Panc1 (cell line): ENCODE measurements at places on chromosomes 16 and 17. TPM values are rescaled to one million over a fixed set of nuclear protein-coding genes. Genes with fewer than 3 reads are reported as not detected.

The ACAP1 gene
- total RNA-seq, result 2.7 TPM

The CLEC3A gene
- 0.23 TPM for total RNA-seq

The UNC13D gene
- 12.7 TPM for total RNA-seq

The TBX21 gene
- total RNA-seq, result 0.10 TPM

GRCh38 chr17:44530896-44531418 lies 26.3 kb upstream of the FZD2 start:
- no peaks in the 10 kb centered on the region for H3K27me3 ChIP-seq
- H3K27ac ChIP-seq, result no peak overlapping the region
- no peaks in the 10 kb centered on the region for H3K36me3 ChIP-seq
- DNase-seq, result no peak

DNA sequence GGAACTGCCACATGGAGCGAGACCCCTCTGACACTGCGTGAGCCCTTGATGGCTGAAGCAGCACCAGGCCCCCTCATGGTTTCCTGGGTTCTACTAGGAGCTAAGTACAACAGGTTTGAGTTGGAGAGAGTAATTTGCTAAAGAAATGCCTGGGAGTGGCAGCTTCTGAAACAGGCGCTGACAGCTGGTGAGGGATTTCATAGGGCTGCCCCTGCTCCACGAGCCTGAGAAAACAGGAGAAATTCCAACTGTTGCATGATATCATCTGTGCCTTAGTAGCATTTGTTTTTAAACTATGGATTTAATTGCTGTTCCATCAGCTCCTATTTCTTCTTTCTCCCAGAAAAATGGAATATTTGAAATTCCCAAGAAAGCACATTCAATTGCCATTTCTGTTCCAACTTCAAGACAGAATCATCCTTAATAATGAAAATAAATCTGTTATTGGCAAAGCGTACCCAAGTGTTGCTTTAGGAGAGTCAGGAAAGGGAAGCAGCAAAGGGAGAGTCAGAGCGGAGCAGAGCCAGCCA lies 78.8 kb upstream of the ANKFN1 start:
- no peak overlapping the region for H3K4me3 ChIP-seq
- no peaks in the 10 kb centered on the region for H3K36me3 ChIP-seq
- H3K4me1 ChIP-seq, result no peaks in the 10 kb centered on the region
- no peak overlapping the region for H3K27ac ChIP-seq
- H3K27me3 ChIP-seq, result no peaks in the 10 kb centered on the region
- DNase-seq, result no peak

The ATXN2L gene
- total RNA-seq, result 270 TPM
